ENCODE measurements at places on chromosomes 4 and X.

- no peak for DNase-seq
Observed at GRCh38 chrX:1529756-1530155, 7.2 kb downstream of the P2RY8 start.

- no peak for DNase-seq
Observed at GRCh38 chr4:23373261-23373660, 516.6 kb downstream of the PPARGC1A start.

- DNase-seq = no peak
Observed at GRCh38 chr4:97866821-97867556, 276.3 kb downstream of the STPG2 start.

- DNase-seq = no peak
Observed at GRCh38 chr4:95534032-95534431, 14.7 kb downstream of the UNC5C start.

DNA sequence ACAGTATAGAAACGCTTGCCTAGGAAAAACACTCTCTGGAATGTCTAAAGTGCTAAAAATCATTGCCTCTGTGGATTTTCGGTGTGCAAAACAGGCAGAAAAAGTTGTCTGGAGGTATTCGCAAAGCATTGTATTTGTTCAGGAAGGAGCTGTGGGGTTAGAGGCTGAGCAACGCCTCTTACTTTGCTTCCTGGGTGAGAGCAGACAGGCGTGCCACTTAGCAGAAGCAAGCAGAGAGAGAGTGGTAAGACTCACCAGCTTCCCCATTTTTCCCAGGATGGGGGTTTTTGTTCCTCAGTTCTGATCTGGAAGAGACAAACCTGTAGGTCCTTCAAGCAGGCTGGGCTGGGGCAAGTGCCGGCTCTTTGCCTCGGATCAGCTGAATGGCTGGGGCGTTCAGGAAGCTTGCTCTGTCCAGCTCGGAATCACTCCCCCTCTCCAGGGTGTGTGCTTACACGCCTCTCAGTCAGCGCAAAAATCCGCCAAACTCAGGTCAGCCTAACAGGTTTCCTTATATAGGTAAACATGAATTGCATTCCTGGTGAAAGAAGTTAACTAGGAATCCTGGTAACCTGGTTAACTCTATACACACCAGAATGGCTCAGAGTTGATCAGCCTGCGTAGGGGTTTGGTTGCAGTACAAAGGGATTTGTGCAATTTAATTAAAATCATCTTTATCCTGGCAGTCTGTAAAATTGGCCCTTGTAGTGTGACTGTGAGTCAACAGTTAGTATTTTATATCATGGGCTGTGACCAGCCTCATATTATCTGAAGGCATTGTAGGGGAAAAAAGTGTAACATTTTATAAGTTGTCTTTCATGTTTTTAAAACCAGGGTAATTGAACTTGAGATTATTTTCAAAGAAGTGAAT is 213.1 kb upstream of the MID1 start:
- DNase-seq = peak; percentile 13

- DNase-seq = no peak
Observed at GRCh38 chr4:142282870-142283431, 563.1 kb downstream of the INPP4B start.

GRCh38 chrX:8849458-8849857 is 48.3 kb upstream of the FAM9A start:
- DNase-seq = no peak

DNA sequence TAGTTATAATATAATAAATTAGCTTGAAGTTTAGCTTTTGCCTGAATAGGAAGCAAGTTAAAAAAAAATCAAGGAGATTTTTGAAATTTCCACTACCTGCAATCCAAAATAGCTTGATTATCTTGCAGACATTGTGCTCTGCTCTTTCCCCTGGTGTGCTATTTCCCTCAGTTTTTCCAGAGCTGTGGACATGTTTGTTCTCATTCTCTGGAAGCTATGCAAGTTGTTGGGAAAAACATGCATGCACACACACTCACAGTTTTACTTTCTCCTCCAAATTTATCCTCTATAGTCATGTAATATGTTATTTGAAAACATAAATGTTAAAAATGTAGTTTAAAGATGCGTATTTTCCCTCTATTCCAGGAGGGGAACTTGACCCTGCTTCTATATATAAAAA is 225.8 kb upstream of the ARSJ start:
- no peak for DNase-seq

- DNase-seq = no peak
Observed at GRCh38 chr4:83261307-83261706, 23.3 kb downstream of the COQ2 start.

DNA sequence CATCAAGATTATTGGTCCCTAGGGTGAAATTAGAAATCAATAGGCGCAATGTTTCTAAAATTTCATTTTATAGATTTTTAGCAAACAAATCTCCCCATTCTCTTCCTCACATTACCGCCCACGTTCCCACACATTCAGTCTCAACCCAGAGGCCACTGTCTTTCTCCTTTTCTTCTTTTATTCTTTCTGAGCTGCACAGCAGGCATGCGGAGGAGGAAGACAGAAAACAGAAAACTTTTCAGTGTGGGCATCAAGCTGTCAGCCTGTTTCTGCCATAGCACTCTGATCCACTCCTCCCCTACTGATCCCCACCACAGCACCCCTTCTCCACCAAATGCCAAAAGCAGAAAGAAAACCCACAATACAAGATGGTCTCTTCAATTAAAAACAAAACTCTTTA is 94.8 kb upstream of the ADAMTS3 start:
- DNase-seq = no peak

GRCh38 chrX:68675571-68675970 is 28.1 kb downstream of the STARD8 start:
- DNase-seq = no peak

GRCh38 chr4:150136481-150136880 is 58.2 kb downstream of the DCLK2 start:
- DNase-seq = no peak

- no peak for DNase-seq
Observed at GRCh38 chr4:75490155-75490554, 24.0 kb downstream of the RCHY1 start.

GRCh38 chr4:115259642-115260041 is 146.2 kb upstream of the NDST4 start:
- DNase-seq = no peak

DNA sequence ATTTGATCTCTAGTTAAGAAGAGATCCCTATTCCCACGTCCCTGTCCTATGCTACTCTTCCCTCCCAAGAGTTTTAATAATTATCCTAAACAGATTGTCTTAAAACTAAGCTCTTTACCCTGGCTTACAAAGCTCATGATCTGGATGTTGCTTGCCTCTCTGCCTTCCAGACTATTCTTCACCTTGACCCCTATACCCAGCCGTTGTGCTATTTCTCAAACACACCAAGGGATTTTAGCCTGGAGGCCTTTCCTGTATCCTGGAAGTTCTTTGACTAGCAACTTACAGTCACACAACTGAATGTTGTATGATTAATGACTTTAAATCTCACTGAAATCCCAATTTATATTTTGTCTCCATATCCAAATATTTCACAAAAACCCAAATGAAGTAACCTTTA is 314.9 kb downstream of the ADGRL3 start:
- DNase-seq = no peak

DNA sequence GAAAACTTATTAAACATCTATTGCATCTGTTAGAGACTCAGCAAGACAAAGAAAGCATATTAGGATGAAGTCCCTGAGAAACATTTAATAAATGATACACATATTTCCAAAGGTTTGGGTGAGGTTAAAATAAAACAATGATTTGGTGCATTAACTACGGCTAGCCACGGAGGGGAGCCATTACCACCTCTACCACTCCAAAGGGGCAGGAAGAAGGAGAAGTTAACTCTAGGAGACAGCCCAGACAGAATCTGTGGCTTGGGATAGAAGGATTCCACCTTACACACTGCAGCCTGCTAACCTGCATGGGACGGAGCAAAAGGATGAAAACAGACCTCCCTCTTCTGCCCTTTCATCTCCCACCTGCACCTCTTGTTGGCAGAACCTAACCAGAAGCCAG is 189.1 kb upstream of the C1QTNF7 start:
- peak; percentile 57 for DNase-seq

GRCh38 chr4:78370631-78371372 is 180.8 kb upstream of the ANXA3 start:
- DNase-seq = no peak

DNA sequence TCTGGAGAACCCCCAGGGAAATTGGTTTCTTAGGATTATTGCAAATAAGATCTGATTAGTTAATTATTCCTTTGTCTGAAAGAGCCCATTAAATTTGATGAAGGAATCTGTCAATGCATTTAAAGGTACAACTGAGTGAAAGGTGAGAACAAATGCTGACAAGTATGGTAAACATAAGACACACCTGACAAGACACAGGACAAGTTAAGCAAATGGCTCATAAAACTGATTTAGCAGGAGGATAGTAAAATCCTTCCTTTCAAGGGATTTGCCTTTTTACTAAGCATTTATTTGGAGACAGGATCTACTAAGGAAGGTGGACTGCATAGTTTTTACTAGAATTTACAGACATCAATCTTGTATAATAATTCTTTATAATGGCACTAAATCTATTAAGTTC is 553.9 kb downstream of the SPRY1 start:
- DNase-seq = no peak

GRCh38 chr4:18815081-18815778 is 793.7 kb upstream of the LCORL start:
- DNase-seq = no peak

- DNase-seq = no peak
Observed at GRCh38 chr4:1315836-1316536, 26.3 kb downstream of the MAEA start.

DNA sequence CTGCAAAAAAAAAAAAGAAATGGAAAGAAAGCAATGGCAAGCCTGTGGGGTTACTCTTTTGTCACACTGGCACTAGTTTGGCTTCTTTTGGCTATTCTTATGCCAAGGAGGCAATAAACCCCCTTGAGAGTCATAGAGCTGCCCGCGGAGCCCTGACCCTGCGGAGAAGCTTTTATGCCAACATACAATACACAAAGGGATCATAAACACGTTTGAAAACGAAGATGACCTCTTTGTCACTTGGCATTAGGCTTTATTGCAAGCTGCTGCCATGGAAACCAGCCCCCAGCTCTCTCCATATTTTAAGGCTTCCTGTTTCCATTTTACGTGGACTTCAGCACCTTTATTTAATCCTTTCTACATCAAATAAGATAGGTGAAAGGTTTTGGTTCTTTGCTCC is 7.6 kb downstream of the NEUROG2 start:
- no peak for DNase-seq

GRCh38 chrX:68693481-68694434 is 46.3 kb downstream of the STARD8 start:
- no peak for DNase-seq

DNA sequence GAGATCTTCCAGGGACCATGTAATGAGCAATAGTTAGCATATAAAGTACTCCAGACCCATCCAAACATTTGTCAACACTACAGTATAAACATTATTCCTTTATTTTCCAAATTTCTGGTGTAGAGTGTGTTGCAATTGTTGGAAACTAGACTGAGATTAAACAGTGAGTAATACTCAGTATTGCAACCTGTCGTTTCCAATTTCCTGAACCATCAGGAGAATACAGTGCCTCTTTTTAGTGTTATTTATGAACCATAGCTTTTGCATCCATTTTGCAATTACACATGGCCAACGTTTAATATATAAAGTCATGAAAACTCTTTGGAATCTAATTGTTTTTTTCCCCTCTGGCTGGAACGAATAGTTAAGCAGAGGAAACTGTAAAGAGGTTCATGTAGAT is 58.3 kb upstream of the DHRSX start:
- no peak for DNase-seq

GRCh38 chrX:12505127-12505526 is 286.1 kb upstream of the PRPS2 start:
- no peak for DNase-seq

GRCh38 chrX:53093177-53093655 is 726 bp upstream of the KANTR start:
- peak; percentile 67 for DNase-seq

- DNase-seq = no peak
Observed at GRCh38 chr4:104983615-104984179, 163.0 kb upstream of the TET2 start.

DNA sequence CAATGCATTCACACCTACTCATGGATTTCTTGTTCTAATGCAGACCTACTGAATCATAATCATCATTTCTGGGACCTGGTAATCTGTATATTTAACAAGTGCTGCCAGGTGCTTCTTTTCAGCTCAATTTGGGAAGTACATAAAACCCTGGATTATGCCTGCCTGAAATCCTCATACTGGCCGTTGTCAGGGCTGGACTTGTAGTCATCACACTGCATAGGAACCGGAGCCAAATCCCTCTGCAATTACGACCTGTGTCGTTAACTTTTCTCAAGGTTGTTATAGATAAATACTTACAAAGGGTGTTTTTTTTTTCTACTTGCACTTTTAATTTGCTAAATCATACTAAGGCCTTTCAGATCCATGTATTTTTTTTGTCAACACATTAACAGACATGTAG is 294.9 kb upstream of the PRPS2 start:
- DNase-seq = no peak

- no peak for DNase-seq
Observed at GRCh38 chr4:25123236-25123635, 37.0 kb downstream of the SEPSECS start.

- no peak for DNase-seq
Observed at GRCh38 chr4:84666439-84666838, 83.5 kb downstream of the CDS1 start.

- DNase-seq = no peak
Observed at GRCh38 chr4:7428261-7429068, 6.3 kb downstream of the PSAPL1 start.

DNA sequence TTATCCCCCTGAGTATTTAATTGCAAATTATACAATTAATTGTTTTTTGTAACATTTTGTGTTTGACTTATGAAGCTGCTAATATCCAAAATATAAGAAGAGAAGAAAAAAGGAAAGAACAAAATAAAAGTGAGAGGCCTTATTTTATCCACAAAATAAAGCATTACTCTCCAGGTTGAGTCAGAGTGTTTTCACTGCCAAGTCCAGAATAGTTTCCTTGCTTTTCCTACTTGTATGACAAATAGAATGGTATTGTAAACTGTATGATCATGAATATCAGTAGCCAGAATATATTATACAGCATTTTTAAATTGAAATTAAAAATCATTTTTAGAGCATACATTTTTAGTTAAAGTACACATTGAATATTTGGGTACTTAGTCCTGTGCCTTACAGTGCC is 237.8 kb downstream of the NDST4 start:
- DNase-seq = no peak

DNA sequence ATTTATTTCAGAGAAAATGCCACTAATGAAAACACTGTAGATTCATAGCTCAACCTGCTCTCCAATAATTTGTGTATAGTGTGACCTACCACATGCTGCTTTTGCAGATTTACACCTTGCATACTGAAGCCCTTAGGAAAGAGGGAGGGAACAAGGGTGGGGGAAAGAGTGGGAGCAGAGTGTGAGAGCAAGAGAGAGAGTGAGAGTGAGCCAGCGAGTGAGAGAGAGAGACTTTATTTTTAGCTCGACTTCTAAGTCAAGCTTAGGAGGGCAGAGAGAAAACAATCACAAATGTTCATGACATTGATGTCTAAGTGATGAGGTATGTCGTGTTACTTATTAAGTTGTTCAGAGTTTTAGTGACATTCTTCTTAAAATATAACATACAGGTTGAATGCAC is 112.5 kb upstream of the HAND2 start:
- no peak for DNase-seq

Measured in fibroblast of the conjunctiva (primary cell).